ENCODE measurements at places on chromosomes 2 and 18. TPM values are rescaled to one million over a fixed set of nuclear protein-coding genes. Genes with fewer than 3 reads are reported as not detected.

Gene LDLRAD4
- total RNA-seq = 40.1 TPM

Gene POU3F3
- 0.09 TPM for total RNA-seq

Gene CD8B
- total RNA-seq = not detected

Gene SAG
- not detected for total RNA-seq

Gene C2orf81
- 2.1 TPM for total RNA-seq

Gene CYBRD1
- total RNA-seq = 26.7 TPM

Gene MAP3K19
- total RNA-seq = not detected

Gene CLHC1
- total RNA-seq = 17.5 TPM

Gene CHAC2
- 3.6 TPM for total RNA-seq

Gene AQP12B
- total RNA-seq = not detected

Gene POMC
- total RNA-seq = not detected

Gene IL36RN
- total RNA-seq = 0.14 TPM

Gene SERPINB4
- not detected for total RNA-seq

Gene NAT8
- total RNA-seq = not detected

Gene UGT1A10
- not detected for total RNA-seq
